ENCODE measurements at places on chromosomes 4 and X.

GRCh38 chr4:142728233-142728632 is 117.9 kb downstream of the INPP4B start:
- peak; percentile 79 for DNase-seq

GRCh38 chr4:73936969-73937368 is 44.9 kb downstream of the PF4 start:
- no peak for DNase-seq

DNA sequence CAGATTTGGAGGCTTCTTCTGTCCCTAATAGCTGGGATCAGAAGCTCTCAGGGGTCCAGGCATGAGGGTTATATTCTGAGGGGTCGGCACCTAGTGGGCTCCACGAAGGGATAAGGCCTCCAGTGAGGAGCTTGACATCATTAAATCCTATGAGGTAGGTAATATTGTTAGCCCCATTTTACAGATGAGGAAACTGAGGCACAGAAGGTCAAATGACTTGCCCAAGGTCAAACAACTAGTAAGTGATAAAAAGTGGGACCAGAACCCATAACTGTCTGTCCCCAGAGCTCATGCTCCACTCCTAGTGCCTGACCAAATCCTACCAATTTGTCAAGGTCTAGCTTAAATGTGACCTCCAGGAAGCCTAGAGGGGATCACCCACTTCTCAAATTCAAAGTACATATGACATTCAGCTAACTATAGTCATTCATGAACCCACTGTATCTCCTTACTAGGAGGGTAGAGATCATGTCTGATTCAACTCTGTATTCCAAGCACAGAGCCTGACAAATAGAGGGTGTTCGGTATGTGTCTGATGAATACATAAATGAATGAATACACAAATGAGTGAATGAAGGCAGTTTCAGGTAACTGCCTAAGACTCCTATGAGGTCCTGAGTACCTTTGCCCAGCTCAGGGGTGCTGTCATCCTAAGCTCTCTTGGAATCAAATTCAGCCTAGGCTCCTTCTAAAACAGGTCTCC is 43.3 kb downstream of the SMC1A start:
- DNase-seq = no peak

- DNase-seq = peak; percentile 61
Measured at GRCh38 chr4:137283737-137284136, 248.6 kb downstream of the PCDH18 start.

DNA sequence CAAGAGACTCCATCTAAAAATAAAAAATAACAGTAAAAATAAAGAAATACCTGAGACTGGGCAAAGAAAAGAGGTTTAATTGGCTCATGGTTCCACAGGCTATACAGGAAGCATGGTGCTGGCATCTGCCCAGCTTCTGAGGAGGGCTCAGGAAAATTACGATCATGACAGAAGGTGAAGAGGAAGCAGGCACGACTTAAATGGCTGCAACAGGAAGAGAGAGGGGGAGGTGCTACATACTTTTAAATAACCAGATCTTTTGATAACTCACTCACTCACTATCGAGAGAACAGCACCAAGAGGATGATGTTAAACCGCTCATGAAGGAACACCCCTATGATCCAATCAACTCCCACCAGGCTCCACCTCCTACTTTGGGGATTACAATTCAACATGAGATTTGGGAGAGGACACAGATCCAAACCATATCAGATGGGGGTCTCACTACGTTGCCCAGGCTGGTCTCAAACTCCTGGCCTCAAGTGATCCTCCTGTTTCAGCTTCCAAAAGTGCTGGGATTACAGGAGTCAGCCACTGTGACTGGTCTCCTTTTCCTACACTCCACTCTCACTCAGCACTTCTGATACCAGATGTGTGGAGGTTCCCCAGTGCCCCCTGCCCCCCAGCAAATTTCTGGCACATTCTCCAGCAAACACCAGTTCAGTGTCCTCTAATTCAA is 11.9 kb upstream of the ZNF157 start:
- no peak for DNase-seq

DNA sequence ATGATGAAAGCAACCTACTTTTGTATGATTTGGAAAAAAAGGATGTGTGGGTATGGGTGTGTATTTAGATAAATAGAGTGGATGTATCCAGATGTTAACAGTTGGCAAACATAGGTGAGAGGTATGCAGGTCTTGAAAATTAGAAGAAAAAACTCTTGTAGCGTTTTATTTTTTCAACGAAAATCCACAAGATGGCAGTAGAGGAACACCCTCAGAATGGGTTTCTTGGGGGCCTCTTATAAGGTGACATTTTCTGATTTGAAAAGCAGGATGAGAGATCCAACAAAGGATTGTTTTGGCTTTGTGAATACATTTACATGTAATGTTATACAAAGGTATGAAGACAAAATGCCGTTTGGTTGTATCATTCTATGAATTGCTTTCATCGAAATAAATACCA is 68.3 kb downstream of the FMR1NB start:
- no peak for DNase-seq

DNA sequence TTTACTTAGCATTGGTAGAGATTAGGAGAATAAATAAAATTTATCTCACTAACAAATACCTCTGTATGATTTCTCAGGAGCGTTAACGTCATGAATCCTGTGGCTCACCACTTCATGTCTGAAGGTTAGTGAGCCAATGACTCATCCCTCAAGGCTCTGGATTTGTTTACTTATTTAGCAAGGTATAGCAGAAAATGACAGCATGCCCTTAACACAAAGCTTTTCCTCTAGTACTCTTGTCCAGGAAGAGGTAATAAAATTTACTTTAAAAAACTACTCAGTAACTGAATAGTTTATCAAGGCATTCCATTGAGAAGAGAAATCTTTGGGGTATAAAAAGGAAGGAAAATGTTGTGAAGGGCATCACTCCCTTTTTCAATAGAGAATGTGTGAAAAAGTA is 823.8 kb downstream of the CCSER1 start:
- no peak for DNase-seq

DNA sequence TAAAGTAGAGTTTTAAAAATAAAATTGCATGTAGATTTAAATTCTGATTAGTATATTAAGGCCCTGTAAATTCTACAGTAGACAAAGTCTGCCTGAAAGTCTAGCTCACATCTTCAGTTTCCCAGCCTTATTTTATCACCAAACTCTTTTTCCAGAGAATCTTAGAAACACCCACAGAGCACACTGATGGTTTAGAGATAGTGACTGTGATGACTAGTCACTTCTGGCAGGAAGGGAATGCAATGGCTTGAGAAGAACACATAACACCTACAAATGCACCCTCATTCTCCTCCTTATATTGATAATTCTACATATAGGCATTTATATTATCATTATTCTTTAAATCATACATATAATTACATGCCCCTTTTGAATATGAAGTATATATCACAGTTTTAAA is 232.9 kb downstream of the ARAP2 start:
- DNase-seq = no peak

DNA sequence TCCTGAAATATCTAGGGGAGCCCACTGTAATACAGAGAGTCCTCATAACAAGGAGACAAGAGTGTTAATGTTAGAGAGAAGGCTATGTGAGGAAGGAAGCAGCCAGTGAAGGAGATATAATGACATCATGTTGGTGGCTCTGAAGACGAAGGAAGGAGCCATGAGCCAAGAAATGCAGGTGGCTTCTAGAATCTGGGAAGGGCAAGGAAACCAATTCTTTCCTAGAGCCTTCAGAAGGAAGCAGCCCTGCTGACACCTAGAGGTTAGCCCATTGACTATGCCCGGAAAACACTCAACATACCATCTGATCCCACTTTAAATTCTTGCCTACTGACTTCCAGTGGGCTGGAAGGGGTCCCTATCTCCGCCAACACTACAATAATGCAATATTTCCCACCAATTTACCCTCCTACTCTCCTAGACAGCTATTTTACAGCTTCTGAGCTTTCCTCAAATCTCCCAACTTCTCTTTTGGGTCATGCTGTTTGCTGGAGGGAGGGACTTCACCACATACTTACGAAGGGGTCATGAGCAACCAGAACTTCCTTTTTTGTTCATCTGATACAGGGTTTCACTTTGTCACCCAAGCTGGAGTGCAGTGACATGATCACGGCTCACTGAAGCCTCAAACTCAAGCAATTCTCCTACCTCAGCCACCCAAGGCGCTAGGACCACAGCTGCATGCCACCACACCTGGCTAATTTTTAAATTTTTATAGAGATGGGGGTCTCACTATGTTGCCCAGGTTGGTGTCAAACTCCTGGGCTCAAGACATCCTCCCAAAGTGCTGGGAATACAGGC is 25.2 kb upstream of the G3BP2 start:
- DNase-seq = no peak

- no peak for DNase-seq
Measured at GRCh38 chrX:20715176-20715575, 448.5 kb upstream of the RPS6KA3 start.

DNA sequence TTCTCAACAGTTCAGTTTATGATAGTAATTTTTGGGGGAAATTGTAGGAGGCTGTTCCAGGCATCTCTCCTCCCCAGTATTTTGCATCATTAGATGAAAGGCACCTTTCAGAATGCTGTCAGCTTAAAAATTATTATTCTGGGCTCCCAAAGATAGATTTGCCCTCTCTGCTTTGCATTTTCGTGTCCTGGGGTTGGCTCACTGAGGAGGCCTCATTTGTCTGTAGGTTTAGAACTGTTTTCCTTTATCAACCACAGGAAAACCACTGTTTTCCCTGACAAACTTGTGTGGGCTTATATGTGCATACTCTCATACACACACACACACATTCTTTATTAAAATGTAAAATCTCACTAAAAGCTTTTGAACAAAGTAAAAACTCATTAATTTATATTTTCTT is 197.2 kb upstream of the VCX3A start:
- DNase-seq = no peak

DNA sequence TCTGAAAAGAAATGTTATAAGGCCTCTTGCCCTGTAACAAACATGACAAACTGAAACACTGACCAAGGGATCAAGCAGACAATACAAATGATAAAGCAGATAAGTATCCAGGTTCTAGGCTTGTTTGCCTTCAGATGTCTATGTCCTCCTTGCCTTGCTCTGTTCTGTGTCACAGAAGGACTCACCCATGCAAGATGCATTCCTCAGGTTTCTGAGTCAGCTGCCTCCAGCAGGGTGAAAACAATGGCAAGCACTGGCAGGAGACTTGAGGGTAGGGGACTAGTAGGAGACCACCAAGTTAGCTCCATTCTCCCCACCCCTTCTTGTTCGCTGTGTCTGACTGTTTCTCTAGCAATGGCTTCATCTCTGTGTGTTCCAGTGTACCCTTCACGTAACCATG is 76.6 kb upstream of the CXXC4 start:
- DNase-seq = no peak

- DNase-seq = no peak
Measured at GRCh38 chr4:99852199-99852749, 35.6 kb downstream of the DAPP1 start.

DNA sequence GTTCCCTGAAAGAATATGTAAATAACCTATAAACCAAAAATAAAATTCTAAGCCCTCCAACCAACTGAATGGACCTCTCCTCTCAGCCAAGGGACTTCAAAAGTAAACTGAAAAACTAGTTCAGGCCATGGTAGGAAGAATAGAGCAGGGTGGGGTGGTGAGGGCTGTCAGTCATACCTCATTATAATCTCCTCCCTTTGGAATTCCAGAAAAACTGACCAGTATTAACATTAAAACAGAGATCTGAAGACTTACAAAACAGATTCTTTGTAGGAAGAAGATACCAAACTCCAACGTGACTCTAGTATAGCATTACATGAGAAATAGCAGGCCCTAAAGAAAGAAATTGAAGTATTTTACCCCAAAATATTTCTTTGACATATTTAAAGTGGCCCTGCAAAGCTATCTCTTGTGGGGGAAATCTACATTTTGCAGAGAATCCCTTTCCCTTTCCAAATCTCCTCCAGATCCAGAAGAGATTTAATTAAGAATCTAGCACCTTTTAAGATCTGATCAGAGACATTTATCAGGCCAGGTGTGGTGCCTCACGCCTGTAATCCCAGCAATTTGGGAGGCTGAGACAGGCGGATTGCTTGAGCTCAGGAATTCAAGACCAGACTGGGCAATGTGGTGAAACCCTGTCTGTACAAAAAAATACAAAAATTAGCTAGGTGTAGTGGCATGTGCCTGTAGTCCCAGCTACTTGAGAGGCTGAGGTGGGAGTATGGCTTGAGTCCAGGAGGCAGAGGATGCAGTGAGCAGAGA is 15.1 kb downstream of the TBC1D9 start:
- DNase-seq = no peak

- no peak for DNase-seq
Measured at GRCh38 chrX:75365243-75365975, 91.5 kb downstream of the UPRT start.

DNA sequence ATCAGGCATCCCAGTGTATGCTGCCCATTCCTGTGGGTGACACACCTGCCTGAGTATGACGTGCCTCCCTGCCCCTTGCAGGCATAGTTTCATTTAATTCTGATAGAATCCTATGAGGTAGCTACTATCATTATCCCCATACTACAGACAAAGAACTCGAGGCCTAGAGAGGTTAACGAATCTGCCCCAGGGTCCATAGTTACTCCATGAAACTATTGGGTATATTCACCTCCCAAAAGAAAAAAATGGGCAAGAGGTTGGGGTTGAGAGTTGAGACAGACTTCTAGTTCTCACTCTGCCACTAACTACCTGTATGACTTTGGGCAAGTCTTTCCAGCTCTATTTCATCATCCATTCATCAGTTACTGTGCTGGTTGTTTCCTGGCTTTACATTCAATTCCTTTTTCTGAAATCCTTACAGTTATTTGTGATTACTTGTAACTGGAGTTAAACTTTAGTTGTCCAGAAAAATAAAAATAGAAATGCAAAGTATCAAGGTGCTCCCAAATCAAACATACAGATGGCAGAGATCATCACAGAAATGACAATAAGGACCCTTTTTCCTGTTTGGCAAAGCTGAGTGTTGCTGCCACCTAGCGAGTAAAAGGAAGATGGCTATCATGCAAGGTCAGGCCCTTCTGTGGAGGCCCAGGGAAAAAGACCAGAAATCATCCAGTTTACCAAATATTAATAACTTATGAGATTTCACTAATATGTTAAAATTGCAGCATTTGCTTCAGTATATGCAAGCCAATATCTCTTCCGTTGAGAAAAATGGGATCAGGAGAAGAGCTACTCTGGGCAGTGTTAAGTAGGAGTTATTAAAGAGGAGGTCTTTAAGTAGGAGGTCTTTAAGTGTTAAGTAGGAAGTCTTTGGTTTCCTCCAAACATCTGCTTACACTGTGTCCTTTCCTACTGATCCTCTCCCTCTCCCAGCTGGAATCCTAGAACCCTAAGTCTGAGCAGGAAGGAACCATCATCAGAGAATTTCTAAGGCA is 17.1 kb upstream of the MAP7D3 start:
- no peak for DNase-seq

DNA sequence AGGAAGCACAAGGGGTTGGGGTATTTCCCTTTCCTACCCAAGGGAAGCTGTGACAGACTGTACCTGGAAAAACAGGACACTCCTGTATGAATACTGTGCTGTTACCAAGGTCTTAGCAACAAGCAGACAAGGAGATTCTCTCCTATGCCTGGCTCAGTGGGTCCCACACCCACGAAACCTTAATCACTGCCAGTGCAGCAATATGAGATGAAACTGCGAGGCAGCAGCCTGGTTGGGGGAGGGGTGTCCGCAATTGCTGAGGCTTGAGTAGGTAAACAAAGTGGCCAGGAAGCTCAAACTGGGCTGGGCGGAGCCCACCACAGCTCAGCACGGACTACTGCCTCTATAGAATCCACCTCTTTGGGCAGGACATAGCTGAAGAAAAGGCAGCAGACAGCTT is 197.7 kb downstream of the INPP4B start:
- DNase-seq = no peak

- peak; percentile 31 for DNase-seq
Measured at GRCh38 chrX:24100713-24101112, 46.0 kb downstream of the EIF2S3 start.

Data from foreskin fibroblast (primary cell).